ENCODE measurements at places on chromosomes 2 and 18.

- no peak for DNase-seq
Observed at GRCh38 chr18:62877411-62878221, 162.3 kb downstream of the PHLPP1 start.

DNA sequence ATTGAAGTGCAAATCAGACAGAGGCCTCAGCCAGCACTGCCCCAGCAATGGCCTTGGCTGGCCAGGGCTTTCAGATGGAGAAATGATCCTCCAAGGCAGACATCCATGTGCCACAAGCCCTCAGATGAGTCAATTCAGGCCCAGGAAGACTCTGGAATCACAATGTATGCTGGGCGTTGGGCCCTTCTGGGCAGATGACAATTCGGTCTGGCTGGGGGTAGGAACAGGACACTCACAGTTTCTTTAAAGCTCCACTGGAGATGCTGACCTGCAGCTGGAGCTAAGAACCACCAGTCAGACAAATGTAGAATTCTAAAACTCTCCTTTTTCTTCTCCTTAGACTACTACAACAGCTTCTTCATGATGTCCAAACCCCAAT lies 7.1 kb upstream of the CRYGC start:
- no peak for DNase-seq

- DNase-seq = no peak
Observed at GRCh38 chr2:57959390-57959789, 87.2 kb upstream of the VRK2 start.

- no peak for DNase-seq
Observed at GRCh38 chr2:140242889-140243288, 1462.7 kb upstream of the NXPH2 start.

DNA sequence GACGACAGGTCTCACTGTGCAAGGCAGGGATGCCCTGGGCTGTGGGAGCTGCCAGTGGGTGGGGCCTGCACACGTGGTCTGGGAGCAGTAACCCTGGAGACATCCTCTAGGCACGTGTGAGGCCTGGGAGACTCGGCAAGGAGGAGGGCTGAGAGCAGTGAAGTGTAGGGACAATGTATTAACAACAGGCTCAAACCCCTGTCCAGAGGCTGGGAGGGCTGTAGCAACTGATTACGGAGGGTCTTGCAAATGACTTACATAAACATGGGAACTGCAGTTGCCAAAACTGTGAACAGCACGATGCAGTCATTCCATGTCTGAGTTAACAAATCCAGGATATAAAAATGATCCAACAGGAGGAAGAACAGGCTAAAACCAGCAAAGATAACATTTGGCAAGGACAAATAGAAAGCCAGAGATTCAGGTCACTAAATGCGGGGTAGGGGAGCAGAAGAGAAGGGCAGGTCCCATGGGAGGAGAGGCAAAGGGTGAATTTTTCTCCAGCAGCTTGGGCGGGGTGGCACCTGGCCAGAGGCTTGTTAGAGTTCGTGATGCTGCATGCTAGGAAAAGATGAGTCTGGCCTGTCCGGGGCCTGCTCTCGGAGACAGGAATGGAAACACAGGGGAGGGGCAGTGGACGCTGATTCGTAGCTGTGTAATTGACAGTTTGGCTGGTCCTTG lies 44.9 kb downstream of the CYP27C1 start:
- no peak for DNase-seq

DNA sequence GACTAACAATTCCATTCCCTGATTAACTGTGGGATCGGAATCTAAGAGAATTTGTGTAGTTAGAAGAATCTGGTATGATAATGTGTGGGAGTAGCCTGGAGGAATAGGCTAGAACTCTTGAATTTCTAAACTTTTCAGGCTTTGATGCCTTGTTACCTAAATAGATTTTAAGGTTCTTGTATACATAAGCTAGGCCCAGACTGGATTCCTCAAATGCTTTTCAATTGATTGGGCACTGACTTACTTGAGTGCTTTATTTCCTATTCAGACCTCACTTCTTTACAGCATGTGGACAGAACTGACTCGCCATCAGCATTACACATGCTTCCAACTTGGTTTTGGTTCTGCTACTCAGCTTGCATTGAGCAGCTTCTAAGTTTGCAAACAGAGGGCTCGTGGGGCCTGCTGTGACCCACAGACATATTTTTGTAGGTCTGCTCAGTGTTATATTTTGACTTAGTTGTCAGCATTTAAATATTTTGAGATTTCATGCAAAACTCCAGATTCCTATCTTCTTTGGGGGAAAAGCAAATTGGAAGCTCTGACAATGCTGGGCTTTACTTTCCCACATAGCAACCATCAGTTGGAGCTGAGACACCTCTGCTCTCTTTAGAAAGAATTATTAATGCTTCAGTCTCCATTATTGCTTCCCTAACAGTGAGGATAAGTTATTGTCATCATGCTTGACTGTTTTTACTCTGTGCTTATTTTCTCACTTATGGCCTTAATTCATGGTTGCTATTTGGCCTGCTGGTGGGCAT lies 5.7 kb downstream of the PARD3B start:
- no peak for DNase-seq

DNA sequence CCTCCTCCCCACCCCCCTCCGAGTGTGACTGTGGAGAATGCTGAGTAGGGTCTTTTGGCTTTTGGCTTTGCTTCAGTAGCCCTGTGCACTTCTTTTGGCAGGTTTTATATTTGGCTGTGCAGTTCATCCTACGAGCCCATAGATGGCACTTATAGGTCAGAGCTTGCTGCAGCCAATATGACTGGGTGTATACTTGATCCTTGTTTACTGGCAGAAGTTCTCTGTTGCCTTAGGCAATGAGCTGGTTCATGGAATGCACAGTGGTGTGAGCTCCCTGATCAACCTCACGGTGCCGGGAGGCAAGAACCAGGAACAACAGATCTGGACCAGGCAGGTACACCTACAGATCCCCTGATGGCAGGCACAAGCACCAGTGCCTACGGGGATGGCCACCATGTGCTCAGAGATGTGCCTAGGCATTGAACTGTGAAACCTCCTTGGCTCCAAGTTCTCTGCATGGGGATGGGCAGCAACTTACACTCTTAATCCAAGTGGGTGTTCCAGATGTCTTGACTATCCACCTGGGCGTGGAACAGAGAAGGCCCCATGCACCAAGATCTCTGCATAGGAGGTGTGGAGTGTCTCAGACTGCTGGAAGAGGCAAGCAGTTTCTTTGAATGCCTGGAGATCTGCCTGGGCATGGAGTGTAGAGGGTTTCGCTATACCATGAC lies 190.4 kb downstream of the KIAA1328 start:
- DNase-seq = no peak

- no peak for DNase-seq
Observed at GRCh38 chr2:143132355-143132754, 3.1 kb downstream of the ARHGAP15 start.

GRCh38 chr2:30239308-30239985 lies 8.1 kb downstream of the LBH start:
- DNase-seq = no peak

GRCh38 chr2:43467891-43468290 lies 127.9 kb downstream of the THADA start:
- no peak for DNase-seq

DNA sequence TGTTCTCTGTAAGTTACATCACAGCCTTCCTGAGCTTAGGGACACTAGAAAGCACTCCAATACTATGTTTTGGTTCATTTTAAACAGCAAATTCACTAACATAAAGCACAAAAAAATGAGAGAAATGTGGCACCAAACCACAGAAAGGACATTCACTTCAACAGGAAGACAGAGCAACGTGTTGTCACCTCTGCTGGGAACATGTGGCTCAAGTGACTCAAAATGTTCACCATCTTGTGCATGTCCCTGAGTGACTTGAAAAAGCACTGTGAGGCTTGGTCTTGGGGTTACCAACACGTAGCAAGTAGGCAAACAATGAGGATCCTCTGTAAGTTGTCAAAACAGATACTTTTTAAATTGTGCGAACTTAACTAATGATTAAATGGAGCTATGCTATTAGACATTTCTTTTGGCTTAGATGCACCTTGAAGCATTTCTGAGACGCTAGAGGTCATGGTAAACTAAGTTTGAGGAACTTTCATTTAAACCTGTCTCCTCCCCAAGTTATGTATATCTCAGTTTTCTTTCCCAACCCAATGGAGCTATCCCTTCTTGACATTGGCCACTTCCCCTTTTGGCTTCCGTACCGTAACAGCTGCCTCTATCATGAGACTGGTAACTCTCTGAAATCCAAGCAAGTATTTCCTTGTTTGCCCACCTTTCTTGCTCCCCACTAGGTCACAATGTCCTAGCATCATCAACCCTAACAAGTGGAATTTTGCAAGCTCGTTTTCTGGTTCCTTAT lies 14.0 kb upstream of the ST6GAL2 start:
- no peak for DNase-seq

DNA sequence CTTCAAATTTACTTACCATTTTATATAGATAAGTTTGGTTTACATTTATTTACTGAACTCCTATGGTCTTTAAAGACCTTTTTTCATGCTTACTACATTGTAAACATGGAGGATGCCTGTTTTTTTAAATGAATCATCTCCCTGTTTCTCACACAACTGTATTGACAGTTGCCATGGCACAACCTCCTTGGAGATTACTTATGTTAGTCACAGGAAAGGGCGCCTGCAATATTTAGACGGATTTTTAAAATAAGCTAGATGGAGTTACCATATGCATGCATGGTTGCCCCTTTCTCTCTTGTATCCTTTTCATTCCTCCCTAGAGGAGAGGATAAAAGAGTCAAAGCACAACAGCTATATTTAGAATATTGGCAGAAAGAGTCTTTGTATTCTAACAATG lies 34.8 kb upstream of the CCDC102B start:
- no peak for DNase-seq

- no peak for DNase-seq
Observed at GRCh38 chr2:135525786-135526185, 5.2 kb downstream of the ZRANB3 start.

GRCh38 chr2:178367344-178367743 lies 83.6 kb downstream of the PRKRA start:
- no peak for DNase-seq

GRCh38 chr2:15298770-15299169 lies 262.4 kb downstream of the NBAS start:
- no peak for DNase-seq

All from stimulated activated CD8-positive, alpha-beta memory T cell treated with anti-CD3 and anti-CD28 coated beads, Interleukin-15, amount 100 ng/mL, for 24 hours (primary cell).